Left cardiac atrium (tissue), 4 donors: ENCODE measurements at places on chromosomes 16 and 17.

DNA sequence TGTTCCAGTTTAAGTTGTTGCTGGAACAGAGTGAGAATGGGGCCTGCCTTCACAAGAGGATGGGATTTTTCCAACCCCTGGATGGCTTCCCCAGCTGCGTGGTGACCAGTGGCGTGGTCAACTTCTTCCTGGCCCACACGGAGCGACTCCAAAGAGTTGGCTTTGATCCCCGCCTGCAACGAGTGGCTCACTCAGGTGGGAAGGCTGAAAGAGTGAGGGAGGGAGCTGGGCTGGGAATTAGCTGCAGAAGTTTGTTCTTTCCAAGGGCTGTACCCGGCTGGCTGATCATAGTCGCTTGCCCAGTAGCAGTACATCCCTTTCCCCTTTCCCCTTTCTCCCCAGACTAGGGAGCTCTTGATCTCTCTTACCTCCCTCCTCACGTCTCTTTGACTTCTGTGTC is 36.1 kb downstream of the B4GALNT2 start:
- no peak for DNase-seq

GRCh38 chr17:63295839-63296590 is 150.1 kb downstream of the CYB561 start:
- DNase-seq: no peak

- DNase-seq: no peak
Measured at GRCh38 chr16:30660424-30661261, 2.4 kb downstream of the FBRS start.

DNA sequence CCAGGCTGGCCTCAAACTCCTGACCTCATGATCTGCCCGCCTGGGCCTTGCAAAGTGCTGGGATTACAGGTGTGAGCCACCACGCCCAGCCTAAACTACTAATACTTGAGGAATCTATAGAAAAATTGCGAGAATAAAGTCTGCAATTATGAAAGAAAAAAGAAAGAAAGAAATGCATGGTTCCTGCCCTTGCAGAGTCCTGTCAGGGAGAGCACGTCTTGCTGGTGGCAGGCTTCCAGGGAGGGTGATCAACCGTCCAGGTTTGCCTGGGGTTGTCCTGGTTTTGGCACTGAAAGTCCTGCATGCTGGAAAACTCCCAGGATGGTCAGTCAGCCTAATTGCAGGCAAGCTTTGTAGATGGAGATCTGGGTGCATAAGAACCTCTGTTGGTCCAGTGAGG is 21.5 kb upstream of the KIFC3 start:
- DNase-seq: no peak

GRCh38 chr16:12529582-12529981 is 274.1 kb downstream of the CPPED1 start:
- DNase-seq: no peak

- no peak for DNase-seq
Measured at GRCh38 chr16:17602678-17603077, 131.9 kb upstream of the XYLT1 start.

DNA sequence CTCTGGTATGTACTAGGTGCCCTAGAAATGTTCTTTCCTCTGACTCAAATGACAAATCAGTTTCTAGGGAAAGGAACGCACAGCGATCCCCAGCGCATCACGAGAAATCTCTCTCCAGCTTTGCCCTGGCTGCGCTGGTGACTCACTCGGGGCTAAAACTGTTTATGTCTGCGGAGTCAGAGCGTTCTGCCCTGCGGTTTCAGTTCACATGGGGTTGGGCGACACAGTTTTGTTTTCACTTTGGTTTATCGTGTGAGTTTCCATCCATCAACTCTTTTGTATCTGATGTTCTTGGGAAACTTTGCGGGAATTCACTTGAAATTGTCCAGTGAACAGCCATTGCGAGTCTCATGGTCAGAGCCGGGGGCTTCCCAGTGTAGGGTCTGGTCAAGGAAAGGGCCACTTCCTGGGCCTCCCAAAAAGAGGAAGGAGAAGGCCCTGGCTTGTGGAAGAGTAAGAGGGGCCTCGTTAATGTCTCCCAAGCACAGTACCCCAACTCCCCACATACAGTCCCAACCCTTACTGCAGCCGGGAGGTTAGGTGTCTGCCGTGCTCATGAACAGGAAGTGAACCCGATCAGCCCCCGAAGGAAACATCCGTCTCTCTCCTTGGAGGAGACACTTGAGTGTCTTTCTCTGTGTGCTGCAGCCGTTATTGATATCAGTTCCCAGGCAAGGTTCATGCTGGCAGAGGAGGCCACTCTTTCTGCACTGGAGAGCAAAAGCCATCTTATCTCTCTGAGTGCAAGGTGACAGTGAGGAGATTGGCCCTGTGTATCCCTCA is 643.2 kb downstream of the WWOX start:
- peak; percentile 55 for DNase-seq

DNA sequence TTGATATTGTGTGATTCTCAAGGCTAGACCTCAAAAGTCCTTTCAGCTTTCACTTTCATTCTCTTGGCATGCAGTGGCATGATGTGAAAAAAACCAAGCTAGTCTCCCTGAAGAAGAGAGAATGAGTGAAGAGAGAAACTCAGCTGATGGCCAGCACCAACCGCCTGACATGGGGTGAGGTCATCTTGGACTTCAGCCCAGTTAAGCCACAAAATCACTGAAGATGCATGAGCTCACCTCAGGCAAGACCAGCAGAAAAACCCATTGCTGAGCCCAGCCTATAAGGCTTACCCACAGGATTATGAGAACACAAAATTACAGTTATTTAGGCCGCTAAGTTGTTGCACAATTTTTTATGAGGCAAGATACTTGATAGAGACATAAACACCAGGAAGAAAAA is 496.5 kb downstream of the TOX3 start:
- no peak for DNase-seq

DNA sequence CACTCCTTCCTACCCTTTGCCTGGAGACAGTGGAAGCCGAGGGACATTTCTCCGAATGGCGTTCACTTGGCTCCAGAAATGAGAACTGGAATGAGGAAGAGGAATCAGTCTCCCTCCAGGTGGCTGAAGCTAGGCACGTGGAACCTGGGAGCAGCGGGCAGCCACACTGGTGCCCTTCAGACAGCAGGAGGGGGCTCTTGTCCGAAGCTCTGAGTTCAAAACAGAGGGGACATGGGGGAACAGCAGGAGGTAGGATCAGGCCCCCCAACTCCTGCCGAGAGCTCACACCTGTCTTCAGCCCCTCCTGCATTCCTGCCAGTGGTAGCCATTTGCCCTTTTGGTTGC is 41.5 kb downstream of the TMEM235 start:
- no peak for DNase-seq

GRCh38 chr16:86990451-86990850 is 326.7 kb downstream of the C16orf95 start:
- no peak for DNase-seq

DNA sequence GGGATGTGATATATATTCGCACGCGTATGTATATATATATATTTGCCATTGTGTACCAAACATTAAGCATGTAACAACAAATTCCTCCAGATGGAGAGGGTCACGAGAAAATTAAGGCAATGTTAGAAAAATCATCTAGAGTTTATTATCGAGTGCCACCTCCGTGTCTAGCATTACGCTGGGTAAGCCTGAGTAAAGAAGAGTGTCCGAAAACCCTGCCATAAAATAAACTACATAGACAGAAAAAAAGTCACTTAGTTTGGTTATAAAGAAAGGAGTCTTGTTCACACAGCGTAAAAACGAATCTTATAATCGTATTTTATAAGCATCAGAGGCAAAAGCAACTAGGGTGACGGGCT is 644 bp upstream of the RHOT1 start:
- DNase-seq: no peak

GRCh38 chr17:76696763-76697701 is 13.7 kb downstream of the MXRA7 start:
- DNase-seq: peak; percentile 75

DNA sequence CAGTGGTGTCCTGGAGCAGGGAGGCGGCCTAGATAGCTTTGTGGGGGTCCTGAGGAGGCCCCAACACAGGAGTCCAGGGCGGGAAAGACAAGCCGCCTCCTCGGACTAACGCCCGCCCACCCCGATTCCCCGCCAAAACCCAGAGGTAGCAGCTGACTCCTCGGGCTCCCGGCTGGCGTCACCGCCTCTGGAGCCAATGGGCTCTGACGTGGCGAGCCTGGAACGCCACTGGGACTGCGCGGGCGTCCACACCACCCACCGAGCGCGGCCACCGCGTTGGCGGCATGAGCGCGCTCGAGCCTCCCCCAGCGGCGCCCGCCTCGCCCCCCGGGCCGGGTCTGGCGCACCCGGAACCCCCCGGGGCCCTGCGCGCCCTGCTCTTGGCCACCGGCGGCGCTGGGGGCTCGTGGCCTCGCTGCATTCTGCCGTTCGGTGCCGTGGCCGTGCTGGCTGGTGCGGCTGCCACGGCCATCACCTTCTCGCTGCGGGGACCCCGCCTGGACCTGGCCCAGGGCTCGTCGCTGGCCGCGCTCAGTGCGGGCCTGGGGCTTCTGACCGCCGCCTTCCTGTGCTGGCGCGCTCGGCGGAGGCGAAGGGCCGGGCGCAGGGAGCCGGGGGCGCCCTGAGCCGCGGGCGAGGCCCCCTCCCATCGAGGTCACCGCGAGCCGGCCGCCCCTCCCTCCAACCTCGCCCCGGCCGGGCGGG is 3.4 kb upstream of the NTN3 start:
- peak; percentile 90 for DNase-seq

DNA sequence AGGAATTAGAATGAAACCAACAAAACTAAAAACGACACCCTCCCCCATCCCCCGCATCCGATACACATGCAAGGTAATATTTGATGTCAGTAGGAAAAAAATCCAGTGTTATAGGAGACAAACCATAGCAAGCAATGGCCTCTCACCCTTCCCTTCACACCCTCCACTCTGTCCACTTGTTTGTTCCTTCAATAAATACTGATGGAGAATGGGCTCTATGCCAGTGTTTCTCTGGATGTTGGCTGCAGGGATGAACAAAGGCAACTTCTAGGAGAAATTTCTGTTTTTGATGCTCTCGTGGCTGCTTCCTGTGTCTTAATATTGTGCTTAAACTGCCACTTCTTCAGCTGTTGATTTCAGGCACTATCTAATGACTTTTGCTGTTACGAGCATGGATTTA is 98.8 kb downstream of the WWOX start:
- DNase-seq: no peak

GRCh38 chr17:74408815-74409214 is 23.1 kb upstream of the GPRC5C start:
- no peak for DNase-seq

DNA sequence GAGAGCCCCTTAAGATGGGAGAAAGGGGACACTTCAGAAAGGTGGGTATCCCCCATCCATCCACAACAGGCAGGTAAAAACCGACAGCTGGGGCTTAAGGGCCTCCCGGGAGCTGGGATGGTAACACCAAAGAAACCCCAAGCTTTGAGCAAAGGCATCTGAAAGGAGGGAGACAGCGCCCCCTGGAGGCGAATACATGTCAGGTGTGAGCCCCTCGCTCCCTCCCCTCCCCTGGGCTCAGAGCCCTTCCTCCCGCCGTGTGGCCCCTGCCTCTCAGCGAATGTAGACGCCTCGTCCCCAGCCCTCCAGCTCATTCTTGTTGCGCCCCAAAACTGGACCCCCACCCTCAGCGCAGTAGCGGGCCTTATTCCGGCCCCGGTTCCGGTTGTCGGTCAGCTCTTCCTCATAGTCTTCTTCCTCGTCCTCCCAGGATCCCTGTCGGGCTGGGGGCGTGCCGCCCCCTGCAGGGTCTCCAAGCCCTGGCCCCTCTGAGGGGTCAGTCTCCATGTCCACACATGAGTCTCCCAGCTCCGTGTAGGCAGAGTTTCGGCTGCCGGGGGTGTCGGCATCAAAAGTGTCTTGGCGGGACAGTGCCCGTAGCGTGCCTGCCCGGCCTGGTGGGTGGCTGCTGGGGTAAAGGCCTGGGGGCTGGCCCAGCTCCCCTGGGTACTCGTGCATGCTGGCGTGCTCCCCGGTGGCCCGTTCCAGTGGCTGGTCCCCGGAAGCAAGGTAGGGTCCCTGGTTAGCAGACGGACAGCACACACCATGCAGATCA is 9.1 kb upstream of the ARL5C start:
- peak; percentile 86 for DNase-seq

- no peak for DNase-seq
Measured at GRCh38 chr17:77407321-77408277, 266.8 kb downstream of the SEC14L1 start.

DNA sequence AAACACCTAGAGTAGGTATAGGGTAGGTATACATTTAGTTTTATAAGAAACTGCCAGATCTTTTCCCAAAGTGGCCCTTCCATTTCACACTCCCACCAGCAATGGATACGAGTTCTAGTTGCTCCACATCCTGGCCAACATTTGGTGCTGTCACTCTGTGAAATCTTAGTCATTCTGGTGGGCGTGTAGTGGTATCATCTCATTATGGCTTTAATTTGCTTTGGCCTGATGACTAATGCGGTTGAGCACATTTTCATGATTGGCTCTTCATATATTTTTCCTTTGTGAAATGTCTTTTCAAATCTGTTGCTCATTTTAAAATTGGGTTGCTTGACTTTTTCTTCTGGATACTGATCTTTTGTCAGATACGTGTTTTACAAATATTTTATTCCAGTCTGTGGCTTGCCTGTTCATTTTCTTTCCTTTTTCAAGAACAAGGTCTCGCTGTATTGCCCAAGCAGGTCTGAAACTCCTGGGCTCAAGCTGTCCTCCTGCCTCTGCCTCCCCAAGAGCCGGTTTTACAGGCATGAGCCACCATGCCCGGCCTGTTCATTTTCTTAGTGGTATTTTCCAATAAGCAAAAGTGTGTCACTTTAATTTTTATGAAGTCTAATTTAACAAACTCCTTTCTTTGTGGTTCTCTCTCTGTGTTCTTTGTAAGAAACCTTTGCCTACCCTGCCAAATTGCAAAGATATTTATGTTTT is 192.4 kb downstream of the SEC14L1 start:
- no peak for DNase-seq

- no peak for DNase-seq
Measured at GRCh38 chr16:1470481-1471251, 4.2 kb downstream of the CLCN7 start.

DNA sequence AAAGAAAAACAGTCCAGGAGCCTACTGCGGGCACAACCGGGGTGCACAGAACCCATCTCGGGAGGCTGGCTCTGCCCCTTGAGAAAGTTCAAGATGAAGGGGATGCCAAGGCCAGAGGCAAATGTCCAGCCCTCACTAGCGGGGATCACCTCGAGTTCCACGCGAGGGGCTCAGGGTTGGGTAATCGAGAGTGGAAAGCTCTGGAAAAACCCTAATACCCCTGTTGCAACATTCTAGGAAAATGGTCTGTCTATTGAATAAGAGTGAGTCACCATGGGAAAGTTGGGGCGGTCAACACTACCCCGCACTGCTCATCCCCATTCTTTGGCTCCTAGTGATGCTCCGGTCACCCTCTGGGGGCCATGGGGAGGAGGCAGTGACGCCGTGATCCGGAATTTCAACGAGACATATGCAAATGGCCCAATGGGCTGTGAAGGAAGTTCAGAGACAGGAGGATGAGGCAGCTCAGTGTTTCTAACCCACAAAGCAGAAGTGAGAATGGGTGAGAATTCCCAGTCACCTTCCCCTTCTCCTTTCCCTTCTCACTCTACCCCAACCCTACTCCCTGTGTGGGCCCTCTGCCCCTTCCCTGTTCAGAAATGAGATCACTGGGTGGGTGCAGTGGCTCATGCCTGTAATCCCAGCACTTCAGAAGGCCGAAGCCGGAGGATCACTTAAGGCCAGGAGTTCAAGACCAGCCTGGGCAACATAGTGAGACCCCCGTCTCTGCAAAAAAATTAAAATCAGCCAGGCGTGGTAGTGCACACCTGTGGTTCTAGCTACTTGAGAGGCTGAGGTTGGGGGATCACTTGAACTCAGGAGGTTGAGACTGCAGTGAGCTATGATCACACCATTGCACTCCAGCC is 22.4 kb downstream of the SOCS3 start:
- DNase-seq: no peak
